ENCODE measurements at places on chromosomes 1 and 21. TPM values are rescaled to one million over a fixed set of nuclear protein-coding genes. Genes with fewer than 3 reads are reported as not detected.
A peak's percentile ranks its signal among the peaks of the same experiment; 100 is the strongest.

The BCAN gene
- 0.24 TPM for total RNA-seq

The C1QA gene
- total RNA-seq: 153 TPM

DNA sequence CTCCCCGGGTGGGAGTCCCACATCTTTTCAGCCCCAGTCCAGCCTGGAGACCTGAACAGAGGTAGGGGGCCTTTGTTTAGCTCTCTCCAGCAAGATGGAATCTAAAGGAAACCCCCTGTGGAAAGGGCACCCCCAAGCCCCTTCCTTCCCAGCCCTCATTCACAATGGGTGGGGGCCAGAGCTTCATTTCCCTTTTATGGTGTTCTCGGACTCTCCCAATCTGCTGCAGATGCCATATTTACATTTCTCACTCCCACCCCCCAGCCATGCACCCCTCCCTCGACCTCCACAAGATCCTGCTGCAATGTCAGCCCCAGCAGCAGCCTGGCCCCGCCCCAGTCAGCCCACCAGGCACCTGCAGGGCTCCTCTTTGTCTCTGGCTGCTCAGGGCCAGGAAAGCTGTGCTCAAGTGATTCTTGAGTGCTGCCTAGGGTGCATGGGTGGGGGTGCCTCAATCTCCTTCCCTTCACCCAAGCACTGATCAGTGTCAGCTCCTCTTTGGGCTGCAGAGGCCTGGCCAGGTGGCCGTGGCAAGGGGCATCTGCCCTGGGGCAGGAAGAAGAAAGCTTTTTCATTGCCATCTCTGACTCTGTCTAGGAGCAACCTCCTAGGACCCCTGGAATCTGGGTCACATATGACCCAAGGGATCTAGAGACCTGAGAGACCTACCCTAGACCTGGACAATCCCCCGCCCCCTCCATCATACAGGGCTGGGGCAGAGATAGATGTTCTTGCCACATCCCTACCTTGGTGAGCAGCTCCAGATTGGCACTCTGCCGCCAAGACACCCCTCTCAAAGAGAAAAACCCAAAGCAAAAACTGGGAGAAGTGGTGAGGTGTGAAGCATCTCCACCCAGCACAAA, 1.7 kb downstream of the KIF21B start:
- DNase-seq: peak; percentile 72

The OR2T33 gene
- not detected for total RNA-seq

GRCh38 chr1:215476541-215476940, 90.6 kb upstream of the KCTD3 start:
- DNase-seq: no peak

The KRTAP21-2 gene
- total RNA-seq: not detected

The RXFP4 gene
- total RNA-seq: not detected

The KCNE1 gene
- total RNA-seq: 0.19 TPM

GRCh38 chr1:109716121-109716520, 4.1 kb downstream of the GSTM5 start:
- no peak for DNase-seq

- DNase-seq: no peak
Measured at GRCh38 chr1:201964261-201964660, 9.0 kb downstream of the TIMM17A start.

The BRDT gene
- total RNA-seq: under 0.01 TPM

- DNase-seq: no peak
Measured at GRCh38 chr1:19439464-19440171, 45.7 kb downstream of the CAPZB start.

DNA sequence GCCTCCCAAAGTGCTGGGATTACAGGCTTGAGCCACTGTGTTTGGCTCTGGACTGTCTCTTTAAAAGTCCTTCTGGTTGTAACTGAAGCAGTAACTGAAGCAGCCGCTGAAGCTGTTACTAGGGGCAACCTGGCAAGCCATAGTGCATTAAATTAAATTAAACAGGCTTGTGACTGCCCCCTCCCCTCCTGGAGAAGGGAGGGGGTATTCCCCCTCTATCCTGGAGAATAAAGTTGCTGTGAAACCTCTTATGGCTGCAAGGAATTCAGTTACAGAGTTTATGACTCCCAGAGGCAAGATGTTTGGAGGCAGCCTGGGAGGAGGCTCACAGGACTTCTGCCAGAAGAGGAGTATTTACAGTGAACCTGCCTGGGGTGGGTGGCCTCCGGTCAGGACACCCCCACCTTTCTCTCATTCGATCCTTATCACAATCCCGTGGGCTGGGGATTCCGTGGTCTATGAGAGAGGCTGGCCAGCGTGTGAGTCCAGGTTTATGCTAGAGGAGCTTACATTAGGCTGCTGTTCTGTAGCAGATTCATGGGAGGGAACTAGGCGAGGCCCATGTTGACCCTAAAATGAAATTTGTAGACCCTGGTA, 8.3 kb downstream of the TTC22 start:
- DNase-seq: no peak

DNA sequence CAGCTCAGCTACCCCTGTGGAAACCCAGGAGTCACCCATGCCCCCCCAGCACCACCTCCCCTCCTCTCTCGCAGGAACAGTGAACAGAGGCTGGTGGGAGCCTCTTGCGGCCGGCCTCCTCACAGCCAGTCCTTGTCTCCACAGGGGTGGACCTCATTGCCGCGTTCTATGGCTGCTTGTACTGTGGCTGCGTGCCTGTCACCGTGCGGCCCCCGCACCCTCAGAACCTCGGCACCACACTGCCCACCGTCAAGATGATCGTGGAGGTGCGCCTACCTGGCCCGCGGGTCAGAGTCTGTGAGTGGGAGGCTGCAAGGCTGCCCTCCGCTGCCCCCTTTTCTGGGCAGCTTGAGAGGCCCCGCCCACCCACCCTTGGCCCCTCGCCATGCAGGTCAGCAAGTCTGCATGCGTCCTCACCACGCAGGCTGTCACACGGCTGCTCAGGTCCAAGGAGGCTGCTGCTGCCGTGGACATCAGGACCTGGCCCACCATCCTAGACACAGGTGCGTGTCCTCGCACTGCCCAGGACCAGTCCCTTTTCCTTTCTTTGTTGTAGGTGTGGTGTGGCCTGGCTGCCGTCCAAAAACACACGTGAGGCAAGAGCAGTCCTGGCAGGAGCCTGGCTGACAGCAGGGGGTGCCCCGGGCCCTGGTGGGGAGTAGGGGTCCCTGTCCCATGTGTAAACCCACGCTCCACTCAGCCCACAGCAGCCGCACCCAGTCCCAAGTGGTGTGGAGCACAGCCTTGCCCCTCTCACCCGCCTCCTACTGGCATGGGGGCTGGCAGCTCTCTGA, 50.3 kb downstream of the S100B start:
- DNase-seq: no peak

- no peak for DNase-seq
Measured at GRCh38 chr1:109151146-109151990, 37.5 kb downstream of the ELAPOR1 start.

- no peak for DNase-seq
Measured at GRCh38 chr1:10515976-10516750, 41.4 kb downstream of the PEX14 start.

DNA sequence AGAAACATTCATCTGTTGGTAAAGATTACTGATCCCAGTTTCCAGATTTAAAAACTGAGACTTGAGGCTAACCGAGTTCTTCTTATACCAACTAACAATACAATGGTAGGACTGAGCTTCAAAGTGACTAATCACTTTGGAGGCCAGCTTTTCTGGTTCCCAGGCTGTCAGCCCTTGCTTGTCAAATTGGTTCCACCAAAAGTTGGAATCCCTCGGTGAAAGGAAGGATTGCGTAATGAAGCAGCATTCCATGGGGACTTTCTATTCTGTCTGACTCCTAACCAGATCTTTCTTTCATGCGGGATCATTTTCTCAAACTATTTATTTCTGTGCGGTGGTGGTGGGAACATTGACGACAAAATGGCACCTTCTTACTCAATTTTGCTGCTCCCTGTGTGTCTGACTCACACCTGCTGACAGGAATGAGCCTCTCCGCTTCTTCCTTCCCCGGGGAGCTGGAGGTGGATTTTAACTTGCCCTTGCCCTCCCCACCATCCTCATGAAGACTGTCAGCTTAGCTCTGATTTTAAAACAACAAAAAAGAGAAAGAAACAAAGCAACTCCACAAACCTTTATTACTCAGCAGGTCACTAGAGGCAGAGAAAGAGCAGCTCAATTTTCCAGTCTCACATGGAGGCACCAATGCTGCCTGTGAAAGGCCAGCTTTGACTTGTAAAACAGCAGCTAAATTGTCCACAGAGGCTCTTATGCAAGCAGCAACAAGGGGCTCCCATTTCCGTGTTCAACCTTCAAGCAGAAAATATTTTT, 32.9 kb upstream of the RASAL2 start:
- no peak for DNase-seq

DNA sequence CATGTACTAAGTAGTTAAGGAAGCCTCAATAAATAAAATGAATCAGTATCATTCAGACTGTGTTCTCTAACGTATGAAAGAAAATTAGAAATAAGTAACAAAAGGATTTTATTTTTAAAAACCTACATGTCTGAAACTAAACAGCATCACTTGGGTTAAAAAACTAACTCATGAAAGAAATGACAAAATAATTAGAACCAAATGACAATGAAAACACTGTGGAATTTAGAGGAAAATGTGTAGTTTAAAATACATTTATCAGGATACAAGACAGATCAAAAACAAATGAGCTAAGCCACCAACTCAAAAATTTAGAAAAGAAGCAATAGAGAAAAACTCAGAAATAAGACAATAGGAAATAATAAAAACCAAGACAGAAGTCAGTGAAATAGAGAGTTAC, 108.7 kb downstream of the TENT5C start:
- no peak for DNase-seq

GRCh38 chr1:46800742-46801141, 1.9 kb downstream of the CYP4B1 start:
- DNase-seq: no peak

The GPR161 gene
- total RNA-seq: 2.5 TPM

The FAM177B gene
- total RNA-seq: 0.42 TPM

The TNFSF4 gene
- 3.7 TPM for total RNA-seq

DNA sequence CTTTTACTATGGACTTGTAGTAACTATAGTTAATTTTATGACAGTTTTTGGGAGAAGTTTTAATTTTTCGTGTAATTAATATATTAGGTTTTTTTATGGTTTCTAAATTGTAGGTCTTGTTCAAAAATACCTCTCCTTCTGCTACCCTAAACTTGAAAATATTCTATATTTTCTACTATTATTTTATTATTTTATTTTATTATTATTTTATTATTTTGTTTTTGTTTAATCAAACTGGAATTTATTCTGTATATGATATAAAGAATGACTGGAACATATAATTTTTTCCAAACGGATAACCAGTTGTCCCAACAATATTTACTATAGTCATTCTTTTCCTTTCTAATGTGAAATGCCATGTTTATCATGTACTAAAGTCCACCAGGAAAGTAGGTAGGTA, 17.1 kb upstream of the AGO4 start:
- DNase-seq: no peak

DNA sequence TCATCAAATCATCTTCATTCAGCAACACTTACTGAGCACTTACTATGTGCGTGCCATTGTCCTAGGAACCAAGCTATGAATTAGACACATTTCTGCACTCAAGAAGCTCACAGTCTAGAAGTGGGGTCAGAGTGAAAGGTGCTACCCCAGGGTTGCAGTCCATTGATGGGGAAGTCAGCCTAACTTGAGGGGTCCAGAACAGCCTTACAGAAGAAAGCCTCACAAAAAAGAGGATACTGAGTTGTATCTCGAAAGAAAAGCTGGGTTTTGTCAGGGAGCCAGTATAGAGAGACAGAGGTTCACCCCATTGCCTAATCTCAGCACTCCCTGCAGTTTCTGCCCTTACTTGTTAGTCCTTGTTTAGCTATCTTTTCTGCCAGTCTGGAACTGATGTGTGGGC, 153.1 kb upstream of the JUN start:
- no peak for DNase-seq

The LBR gene
- total RNA-seq: 115 TPM

DNA sequence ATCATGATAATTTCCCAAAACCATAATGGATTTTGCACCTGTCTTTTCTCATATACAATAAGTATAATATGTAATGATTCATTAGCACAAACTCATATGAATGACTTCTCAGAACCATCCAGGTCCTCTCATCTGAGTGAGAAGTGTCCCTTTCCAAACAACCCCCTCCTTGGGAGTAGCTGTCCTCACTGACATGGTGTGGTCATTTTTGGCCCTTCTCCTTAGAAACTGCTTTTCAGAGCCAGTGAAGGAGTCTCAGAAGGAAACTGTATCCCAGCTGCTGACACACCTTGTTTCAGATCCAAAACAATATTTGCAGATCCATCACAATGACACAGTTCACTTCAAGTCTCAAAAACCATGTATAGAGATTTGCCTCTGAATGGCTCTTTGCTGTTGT, 95.5 kb downstream of the MIS18A start:
- DNase-seq: no peak

The IQCC gene
- total RNA-seq: 3.0 TPM

DNA sequence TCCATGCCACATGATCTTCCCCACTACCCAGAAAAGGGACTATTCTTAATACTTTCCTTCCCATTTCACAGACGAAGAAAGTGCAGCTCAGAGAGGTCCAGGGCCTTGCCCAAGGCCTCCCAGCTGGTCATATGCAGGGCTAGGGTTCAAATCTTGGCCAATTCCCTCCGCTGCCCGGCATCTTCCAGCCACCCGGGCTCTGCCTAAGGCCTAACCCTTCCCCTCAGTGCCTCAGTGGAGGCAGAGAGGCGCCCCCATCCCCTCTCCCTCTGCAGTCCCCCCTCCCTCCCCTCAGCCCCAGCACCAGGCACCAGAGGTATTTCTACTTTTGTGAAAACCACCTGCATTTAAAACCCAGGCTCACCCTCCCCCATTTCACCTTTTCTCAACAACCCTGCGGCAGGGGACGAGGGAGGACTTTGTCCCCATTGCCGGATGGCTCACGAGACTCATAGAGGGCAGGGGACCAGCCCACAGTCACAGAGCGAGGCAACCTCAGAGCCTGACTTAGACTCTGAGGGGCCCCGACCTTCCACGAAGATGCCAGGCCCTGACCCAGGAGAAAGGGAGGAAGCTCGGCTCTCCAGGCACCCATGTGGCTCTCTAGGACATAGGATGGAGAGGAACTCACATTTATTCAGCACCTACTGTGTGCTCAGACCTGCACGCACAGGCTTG, 12.3 kb downstream of the LAPTM5 start:
- no peak for DNase-seq

- no peak for DNase-seq
Measured at GRCh38 chr21:26041431-26042180, 129.0 kb downstream of the APP start.

GRCh38 chr1:240739139-240739538, 127.2 kb upstream of the GREM2 start:
- DNase-seq: no peak

- DNase-seq: no peak
Measured at GRCh38 chr1:58307431-58307830, 239.1 kb downstream of the OMA1 start.

GRCh38 chr1:90347366-90347765, 352.5 kb downstream of the ZNF326 start:
- no peak for DNase-seq

GRCh38 chr21:44800103-44800502, 1.5 kb downstream of the UBE2G2 start:
- DNase-seq: no peak

The HUNK gene
- 1.1 TPM for total RNA-seq

DNA sequence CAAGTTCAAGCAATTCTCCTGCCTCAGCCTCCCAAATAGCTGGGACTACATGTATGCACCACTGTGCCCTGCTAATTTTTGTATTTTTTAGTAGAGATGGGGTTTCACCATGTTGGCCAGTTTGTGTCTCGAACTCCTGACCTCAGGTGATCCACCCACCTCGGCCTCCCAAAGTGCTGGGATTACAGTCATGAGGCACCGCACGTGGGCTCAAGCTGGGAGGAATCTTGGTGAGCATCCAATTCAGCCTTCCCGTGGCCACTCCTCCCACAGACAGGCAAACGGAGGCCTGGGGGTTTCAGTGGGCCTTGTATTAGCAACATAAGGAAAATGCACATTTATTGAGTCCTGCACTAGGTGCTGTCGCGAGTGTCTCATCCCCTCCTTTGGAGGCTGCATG, 24.5 kb upstream of the VWA5B1 start:
- DNase-seq: no peak

The SPRR1A gene
- not detected for total RNA-seq

Measured in thymus (tissue), 14 donors.